ENCODE measurements at places on chromosomes 11 and 22.

GRCh38 chr11:128956401-128957201 is 13.9 kb upstream of the TP53AIP1 start:
- DNase-seq = peak; percentile 81

GRCh38 chr11:69822676-69823494 is 3.7 kb upstream of the FGF3 start:
- DNase-seq = no peak

GRCh38 chr11:67270256-67271204 is 4.3 kb downstream of the GRK2 start:
- DNase-seq = no peak

DNA sequence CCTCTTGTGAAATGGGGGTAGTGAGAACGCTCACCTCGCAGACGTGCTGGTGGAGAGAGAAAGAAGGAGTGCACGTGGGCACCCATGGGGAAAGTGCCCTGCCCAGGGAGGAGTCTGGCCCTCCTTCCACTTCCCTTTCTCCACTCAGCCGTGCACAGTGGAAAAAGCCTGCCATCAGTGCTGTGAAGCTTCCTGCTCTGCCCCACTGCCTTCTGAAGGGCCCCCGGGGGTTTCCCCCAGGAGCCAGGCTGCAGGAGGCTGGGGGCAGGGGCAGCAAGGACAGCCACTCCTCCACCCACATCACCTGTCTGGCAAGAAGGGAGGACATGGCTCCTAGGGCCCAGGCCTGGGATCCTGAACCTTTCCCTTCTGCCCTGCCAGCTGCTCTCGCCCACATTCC is 7.6 kb downstream of the TP53I11 start:
- no peak for DNase-seq

- peak; percentile 52 for DNase-seq
Measured at GRCh38 chr11:65504674-65505465, 6.0 kb downstream of the MALAT1 start.

DNA sequence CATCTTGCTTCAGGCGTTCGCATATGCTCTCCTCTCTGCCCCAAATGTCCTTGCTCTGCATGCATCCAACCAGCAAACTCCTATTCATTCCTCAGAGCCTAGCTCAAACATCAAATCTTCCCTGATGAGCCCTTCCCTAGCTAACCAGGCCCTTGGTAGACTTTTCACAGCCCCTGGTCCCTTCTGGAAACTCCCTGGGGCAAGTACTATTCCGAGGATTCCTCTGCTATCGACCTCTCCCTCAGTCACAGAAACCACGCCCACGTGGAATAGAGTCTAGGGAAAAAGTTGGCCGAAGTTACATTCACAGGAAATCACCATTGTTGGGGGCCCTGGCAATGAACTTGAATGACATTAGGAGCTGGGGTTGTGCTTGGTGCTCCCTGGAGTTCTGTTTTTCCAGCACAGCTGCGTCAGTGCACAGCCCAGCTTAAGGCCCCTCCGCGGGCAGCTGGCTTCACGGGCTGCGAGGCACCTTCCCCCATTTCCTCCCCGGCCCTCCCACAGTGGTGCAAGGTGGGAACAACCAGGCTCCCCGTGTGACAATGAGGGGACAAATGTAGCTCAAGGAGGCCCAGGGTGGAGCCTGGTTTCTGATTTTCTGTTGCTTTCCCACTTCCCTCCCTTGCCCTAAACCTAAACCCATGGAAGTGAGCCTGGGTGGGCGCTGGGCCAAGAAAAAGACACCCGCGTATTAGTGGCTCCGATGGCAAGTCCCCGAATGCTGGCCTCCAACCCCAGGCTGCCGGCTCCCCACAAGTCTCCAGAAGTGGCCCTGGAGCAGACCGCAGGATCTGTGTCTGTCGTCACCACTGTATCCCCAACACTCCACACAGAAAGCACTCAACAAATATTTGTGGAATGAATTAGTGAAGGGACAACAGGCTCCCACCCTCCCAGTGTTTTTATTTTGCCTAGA is 4.3 kb upstream of the ATP5MGL start:
- DNase-seq = peak; percentile 73

GRCh38 chr11:82872377-82873150 is 27.7 kb downstream of the PRCP start:
- DNase-seq = no peak
